Stimulated activated CD4-positive, alpha-beta T cell treated with anti-CD3 and anti-CD28 coated beads, Interleukin-1b, Interleukin-23, amount 100 ng/mL, for 1 hour (primary cell): ENCODE measurements at places on chromosomes 16 and 17.

DNA sequence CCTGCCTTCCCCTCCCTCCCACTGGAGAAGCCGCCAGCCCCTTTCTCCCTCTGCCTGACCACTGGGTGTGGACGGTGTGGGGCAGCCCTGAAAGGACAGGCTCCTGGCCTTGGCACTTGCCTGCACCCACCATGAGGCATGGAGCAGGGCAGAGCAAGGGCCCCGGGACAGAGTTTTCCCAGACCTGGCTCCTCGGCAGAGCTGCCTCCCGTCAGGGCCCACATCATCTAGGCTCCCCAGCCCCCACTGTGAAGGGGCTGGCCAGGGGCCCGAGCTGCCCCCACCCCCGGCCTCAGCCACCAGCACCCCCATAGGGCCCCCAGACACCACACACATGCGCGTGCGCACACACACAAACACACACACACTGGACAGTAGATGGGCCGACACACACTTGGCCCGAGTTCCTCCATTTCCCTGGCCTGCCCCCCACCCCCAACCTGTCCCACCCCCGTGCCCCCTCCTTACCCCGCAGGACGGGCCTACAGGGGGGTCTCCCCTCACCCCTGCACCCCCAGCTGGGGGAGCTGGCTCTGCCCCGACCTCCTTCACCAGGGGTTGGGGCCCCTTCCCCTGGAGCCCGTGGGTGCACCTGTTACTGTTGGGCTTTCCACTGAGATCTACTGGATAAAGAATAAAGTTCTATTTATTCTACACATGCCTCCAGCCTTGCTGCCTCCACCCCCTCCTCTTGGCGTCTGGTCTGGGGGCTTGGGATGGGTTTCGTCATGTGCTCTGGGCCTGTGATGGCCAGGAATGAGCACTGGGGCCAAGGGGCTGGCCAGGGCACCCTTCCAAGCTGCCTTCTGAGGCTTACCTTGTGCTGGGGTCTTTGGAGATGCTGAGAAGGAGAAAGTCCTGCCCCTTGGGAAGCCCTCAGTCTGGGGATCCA is 7.3 kb downstream of the GJD3 start:
- DNase-seq: no peak

- no peak for DNase-seq
Observed at GRCh38 chr16:87368029-87368770, 15.4 kb downstream of the FBXO31 start.

- DNase-seq: no peak
Observed at GRCh38 chr17:32720671-32721070, 156.3 kb downstream of the MYO1D start.

- DNase-seq: no peak
Observed at GRCh38 chr17:70317421-70317820, 148.1 kb downstream of the KCNJ2 start.

DNA sequence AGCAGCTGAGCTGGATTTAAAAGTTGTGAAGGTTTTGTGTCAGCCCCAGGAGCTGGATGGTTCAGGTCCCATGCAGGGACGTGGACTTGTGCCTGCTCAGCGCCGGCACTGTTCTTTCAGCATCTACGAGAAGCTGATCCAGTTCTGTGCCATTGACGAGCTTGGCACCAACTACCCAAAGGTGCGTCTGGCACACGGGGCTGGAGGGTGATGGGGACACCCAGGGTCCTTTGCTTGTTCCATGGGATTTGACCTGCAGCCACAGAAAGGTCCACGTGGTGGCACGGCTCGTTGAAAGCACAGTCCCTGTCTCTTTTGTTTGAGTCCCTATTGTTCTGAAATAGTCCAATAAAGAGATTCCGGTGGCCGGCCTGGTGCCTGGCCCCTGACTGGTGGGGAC is 18.1 kb upstream of the ITGB4 start:
- no peak for DNase-seq

DNA sequence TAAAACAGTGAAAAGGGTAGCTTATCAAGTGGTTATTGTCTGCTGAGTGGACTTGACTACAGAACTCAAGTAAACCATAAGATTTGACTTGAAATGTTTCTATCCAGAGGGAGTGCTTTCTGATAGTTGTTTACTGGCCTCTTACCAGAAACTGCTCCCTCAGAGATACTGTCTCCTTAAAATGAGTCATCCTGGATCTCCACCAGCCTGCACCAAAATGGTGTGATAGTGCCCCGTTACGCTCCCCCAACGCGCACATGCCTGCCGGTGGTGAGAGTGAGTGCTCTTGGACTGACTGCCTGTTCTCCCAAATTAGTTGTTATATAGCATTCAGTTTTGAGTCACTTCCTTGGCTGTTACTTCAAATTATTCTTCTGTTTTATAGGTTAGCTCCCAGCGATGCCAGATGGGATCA is 22.9 kb downstream of the PRCD start:
- no peak for DNase-seq

GRCh38 chr17:81512562-81513371 is at the start of gene ACTG1:
ACTG1 (minus strand) TSS chr17:81512799; CDS start chr17:81512354, 445 bp downstream.
- peak; percentile 80 for DNase-seq

DNA sequence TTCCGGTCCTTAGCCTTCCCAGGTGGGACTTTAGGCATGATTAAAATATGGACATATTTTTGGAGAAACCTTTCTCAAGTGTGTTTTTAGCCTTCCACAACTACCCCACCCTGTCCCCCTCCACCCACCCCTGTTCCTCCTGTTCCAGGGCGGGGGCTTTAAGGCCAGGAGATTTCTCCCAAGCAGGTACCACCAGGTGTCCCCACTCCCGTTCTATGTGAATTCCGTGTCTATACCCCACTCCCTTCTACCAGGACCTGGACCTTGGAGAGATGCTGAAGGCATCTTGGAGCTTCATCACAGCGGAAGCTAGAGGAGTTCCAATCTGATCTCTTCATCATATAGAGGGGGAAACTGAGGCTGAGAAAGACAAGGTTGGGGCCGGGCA is 9.7 kb downstream of the CA4 start:
- no peak for DNase-seq

DNA sequence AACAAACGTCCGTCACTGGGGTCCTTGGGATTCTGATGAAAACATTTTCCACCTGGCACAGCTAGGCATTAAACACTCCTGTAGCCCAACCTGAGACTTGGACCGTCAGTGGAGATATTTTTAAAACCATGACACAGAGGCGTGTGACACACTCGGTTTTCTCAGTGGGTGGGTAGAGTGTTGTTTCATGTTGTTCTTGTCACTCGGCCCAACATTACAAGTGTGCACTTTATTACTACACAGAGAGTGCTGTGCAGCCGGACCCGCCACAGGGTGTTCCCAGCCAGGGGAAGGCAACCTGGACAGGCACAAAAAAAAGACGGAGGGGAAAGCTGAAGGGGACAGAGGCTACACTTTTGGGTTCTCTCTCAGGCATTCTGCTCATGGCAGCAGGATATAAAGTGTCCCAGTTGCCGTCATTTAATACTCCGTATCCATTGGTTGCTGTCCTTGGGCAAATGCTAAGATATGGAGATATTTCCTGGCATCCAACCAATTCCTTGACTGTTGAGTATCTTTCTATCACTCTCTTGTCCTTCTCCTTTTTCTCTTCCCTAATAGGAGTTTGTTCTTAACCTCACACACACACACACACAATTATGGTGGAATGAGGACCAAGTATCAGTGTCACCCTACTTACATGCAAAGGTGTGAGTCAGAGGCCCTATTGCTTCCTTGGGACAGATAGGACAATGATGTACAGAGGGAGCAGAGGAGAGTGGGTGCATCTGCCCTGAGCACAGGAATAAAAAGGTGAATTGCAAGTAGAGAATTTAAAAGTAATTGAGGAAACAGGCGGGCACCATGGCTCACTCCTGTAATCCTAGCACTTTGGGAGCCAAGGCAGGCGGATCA is 154.1 kb upstream of the SOX9 start:
- DNase-seq: no peak
